ENCODE measurements at places on chromosomes 2 and 18.

DNA sequence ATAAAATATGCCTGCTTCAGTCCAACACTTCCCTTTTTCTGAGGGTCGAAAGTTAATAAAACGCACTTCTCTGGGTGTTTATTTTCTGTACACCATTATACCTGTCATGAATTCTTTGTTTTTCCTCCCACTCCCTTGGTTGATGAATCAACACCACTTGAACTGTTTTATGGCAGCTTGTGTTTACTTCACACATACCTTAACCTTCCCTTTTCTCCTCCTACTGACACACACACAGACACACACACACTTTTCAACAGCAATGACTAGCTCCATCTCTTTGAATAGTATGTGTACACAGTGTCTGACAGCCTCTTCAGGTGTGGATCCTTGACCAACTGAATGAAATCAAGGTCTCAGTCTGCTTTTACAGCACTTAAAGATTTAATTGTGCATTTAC, 91.3 kb downstream of the SATB2 start:
- no peak for DNase-seq

- DNase-seq, result no peak
Observed at GRCh38 chr2:205089958-205090357, 544.7 kb downstream of the PARD3B start.

- DNase-seq, result no peak
Observed at GRCh38 chr18:48278081-48278480, 131.1 kb downstream of the ZBTB7C start.

DNA sequence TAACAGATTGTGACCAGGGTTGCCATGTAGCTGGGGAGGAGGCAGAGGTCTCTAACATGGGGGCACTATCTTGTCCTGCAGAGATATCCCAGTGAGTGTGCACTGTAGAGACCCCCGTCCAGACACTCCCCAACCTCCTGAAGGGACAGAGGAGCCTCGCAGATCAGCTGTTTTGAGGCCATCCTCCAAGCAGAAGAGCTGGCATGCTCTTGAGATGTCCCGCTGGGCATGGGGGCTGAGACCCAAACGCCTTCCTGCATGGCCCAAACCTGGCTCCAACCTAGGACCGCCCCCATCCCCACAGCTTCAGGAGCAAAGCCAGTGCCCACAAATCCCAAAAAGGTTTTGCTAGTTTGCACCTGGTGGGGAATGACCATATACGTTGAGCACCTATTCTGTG, 2.7 kb upstream of the SLC66A3 start:
- DNase-seq, result no peak

DNA sequence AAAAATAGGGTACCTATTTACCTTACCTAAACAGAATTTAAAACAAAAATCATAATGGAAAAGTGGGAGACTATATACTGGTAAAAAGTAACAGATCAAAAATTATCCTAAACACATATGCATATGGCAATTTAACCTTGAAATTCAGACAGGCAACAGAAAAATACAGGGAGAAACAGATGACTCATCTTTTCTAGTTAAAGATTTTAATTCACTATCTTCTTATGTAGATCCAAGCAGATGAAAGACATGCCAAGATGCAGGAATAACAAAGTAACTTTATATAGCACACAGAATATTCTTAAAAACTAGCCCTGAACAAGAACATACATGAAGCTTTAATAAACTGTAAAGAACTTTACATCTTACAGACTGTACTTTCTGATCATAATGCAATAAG, 30.9 kb downstream of the PRPF40A start:
- DNase-seq, result no peak

GRCh38 chr2:59181347-59181746, 940.2 kb upstream of the FANCL start:
- DNase-seq, result no peak

- DNase-seq, result peak; percentile 5
Observed at GRCh38 chr2:200109421-200109820, 154.0 kb downstream of the MAIP1 start.

- DNase-seq, result no peak
Observed at GRCh38 chr2:36060133-36060532, 295.4 kb upstream of the CRIM1 start.

Data from lung (tissue), 17 donors.